ENCODE measurements at places on chromosomes 16 and 17.

DNA sequence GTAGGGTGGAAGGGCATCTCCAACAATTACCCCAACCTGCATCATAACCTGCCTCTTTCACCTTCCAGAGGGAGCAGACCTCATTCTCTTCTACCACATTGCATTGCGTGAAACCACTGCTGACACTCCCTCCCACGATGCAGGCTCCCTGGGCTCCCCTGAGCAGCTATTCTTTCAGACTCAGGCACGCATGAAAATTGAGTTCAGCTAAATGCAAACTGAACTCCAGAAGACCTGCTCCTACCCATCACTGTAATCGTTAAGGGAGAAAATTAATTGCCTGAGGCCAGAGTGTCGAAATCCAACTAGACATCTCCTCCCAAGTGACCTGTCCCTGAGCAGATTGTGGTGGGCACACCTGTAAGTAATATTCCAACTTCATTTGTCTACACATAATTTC, 186.0 kb downstream of the GRIN2A start:
- no peak for DNase-seq

- DNase-seq: peak; percentile 91
These were observed 4.9 kb downstream of the MAP3K14 start for GRCh38 chr17:45311760-45312476.

- no peak for DNase-seq
These were observed 13.3 kb downstream of the JUP start for GRCh38 chr17:41773190-41773588.

GRCh38 chr16:31713945-31714902, 159.4 kb upstream of the ZNF267 start:
- no peak for DNase-seq

DNA sequence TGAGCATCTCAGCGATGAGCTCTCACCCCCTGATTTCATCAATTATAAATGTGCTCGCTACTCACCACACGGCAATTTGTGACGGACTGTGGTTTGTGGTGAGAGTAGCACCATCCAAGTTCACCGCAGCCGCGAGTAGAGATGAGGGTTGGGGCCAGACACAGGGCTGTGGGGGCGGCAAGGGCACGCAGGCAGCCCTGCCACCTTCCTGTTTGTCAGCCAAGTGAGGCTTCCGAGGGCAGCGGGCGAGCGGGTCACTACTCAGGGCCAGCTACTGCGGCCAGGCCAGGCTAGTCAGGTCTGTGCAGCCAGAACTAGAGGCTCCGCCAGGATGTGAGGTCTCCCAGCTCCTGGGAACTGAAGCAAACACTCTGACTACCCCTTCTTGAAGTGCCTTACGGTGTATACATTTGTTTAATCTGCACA, 39.6 kb upstream of the MEOX1 start:
- DNase-seq: peak; percentile 31

- peak; percentile 48 for DNase-seq
These were observed at the start of gene ACE for GRCh38 chr17:63476854-63477479. TSS of gene ACE (plus strand) at chr17:63477061. CDS start at chr17:63477095, 34 bp downstream.

- peak; percentile 14 for DNase-seq
These were observed 66.0 kb downstream of the CDK12 start for GRCh38 chr17:39527220-39527813.

GRCh38 chr17:79627184-79627765, 16.4 kb upstream of the RBFOX3 start:
- DNase-seq: no peak

- no peak for DNase-seq
These were observed 11.0 kb downstream of the ZNF276 start for GRCh38 chr16:89732142-89732917.

DNA sequence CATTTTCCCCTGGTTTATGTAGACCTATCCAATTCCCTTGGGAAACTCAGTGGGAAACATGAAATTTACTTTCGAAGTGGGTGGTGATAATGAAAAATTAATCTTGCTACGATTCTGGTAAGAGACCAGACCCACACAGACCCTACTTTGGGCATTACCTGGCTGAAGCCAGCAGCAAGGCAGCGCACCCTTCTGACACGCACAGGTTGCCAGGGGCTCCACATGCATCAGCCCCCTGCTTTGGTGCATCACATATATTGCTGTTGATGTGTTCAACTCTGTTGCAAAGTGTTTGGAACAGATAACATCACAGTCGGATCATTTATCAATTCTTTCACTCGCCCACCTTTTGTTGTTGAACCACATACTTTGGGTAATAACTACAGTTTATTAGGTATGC, 26.6 kb downstream of the SMARCE1 start:
- no peak for DNase-seq

- DNase-seq: no peak
These were observed 5.0 kb downstream of the NOTUM start for GRCh38 chr17:81955756-81956544.

GRCh38 chr17:58532555-58532951, 18.1 kb upstream of the MTMR4 start:
- DNase-seq: no peak

DNA sequence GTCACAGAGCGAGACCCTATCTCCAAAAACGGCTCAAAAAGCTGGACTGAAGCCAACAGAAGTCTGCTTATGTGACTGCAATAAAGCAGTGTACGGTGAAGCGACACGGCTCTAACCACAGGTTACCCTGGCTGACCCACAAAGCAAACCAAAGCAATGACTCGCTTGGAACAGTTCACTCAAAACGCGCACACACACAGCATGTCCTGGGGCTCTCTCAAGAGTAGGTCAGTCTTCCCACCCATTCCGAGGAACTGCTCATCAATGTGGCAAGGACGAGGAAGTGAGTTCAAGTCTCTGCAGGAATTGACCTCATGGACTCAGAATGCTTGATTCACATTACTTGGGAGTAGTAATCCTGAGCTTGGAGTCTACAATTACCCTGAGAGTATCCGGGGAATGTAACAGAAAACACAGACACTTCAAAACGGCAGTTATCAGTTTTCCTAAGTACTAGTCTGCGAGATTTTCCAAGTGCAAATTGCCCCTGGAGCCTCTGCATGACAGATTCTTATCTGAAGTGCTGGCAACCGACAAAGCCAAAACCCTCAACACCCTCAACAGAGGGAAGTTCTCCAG, 25.4 kb downstream of the PELP1 start:
- no peak for DNase-seq

GRCh38 chr16:2500918-2501750, 12.6 kb upstream of the ATP6V0C start:
- peak; percentile 79 for DNase-seq

DNA sequence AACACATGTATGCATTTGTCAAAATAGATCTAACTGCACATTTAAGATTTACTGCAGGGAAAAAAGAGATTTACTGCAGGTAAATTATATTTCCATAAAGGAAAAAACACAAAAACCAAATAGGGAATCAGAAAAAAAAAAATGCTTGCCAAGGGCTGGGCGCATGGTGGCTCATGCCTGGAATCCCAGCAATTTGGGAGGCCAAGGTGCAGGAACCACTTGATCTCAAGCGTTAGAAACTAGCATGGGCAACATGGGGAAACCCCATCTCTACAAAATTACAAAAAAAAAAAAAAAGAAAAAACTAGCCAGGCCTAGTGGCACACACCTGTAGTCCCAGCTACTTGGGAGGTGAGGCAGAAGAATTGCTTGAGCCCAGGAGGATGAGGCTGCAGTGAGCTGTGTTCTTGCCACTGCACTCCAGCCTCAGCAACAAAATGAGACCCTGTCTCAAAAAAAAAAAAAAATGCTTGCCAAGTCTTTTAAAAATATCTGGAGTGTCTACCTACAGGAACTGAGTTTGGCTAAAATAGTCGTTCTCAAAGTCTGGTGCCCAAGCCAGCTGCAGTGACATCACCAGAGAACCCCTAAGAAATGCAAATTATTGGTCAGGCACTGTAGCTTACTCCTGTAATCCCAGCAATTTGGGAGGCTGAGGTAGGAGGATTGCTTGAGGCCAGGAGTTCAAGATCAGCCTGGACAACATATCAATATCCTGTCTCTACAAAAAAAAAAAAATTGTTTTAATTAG, 17.5 kb downstream of the TRIM25 start:
- DNase-seq: no peak

DNA sequence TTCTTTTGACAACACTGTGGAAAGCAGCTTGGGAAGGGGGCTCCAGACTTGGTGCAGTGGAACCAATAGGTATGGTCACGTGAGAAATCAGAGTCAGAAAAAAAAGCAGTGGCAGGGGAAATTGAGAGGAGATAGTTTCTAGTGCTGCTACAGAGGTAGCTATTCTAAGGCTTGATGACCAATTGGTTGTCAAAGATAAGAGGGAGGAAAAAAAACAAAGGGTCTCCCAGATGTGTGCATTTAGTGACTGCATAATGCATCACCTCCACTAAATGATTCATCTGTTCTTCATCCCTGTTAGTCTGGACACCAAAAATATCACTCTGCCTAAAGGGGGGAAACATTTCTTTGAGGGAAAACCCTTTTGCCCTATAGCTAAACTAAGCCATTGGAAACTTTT, 56.5 kb downstream of the PIGL start:
- DNase-seq: no peak

DNA sequence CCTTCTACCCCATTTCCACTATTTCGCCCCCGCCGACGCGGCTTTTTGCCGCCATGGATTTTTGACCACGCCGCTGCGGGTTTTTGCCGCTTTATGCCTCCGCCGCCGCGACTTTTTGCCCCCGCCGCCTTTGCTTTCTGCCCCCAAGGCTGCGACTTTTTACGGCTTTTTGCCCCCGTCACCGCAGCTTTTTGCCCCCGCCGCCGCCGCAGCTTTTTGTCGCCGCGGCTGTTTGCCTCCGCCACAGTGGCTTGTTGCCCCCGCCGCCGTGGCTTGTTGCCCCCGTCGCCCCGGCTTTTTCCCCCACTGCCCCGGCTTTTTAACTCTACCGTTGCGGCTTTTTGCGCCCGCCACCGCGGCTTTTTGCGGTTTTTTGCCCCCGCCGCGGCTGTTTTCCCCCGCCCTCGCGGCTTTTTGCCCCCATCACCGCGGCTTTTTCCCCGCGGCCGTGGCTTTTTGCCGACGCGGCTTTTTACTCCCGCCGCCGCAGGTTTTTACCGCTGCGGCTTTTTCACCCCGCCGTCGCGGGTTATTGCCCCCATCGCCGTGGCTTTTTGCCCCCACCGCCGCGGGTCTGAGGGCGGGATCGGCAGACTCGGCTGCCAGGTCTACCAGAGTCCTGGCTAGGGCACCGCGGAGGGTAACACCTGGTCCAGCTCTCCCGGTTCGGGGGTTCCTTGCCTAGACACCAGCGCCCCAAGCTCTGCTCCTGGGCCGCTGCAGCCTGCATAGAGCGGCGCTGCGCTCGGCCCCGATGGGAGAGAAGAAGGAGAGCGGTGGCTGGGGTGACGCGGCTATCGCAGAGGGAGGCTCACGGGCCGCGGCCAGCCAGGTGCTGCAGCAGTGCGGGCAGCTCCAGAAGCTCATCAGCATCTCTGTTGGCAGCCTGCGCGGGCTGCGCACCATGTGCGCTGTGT, 562.7 kb upstream of the WSB1 start:
- no peak for DNase-seq

- DNase-seq: peak; percentile 5
These were observed 571 bp downstream of the CAVIN1 start for GRCh38 chr17:42422412-42422957.

DNA sequence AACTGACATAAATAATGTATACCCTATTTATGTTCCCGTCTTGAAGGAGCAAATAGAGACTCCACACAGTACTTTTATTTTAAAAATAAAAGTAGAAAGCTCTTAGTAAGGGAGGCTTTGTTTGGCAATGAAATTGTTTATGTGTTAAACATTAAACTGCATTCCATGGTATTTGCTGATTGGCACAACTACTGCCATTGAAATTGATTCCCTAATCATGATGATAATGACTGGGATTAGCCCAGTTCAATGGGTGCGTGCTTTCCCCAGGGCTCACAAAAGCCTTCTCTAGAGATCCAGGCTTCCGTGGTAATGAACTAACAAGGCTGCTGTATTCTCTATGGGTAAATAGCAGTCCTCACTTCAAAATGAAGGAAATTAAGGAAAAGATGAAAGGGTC, 67.5 kb downstream of the GPRC5B start:
- no peak for DNase-seq

DNA sequence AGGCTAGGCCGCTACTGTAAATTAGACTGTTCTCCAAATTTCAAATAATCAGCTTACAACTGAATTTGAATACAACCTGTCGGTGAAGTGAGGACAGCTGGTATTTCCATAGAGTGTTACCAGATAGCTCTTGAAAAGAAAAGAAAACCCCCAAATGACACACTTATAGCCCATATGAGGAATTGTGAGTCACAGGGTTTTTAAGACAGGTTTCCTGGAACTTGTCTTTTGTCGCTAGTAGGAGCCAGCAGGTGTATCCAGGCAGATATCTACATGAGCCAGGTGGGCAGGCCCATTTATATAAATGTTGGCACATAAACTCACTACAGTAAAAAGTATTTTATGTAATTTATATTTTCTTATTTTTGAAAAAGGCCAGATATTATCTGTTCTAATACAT, 24.0 kb downstream of the TNRC6A start:
- peak; percentile 59 for DNase-seq

DNA sequence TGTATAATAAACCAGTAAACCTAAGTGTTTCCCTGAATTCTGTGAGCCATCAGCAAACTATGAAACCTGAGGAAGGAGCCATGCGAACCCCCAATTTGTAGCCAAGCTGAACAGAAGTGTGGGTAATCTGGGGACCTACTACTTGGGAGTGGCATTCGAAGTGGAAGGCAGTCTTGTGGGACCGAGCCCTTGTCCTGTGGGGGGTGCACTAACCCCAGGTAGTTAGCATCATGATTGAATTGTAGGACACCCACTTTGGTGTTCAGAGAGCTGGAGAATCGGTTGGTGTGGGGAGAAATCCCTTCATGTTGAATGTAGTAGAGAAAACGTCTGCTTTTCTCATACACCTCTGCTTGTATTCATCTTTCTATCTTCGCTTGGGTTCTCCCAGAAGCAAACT, 79.7 kb upstream of the CPHXL start:
- no peak for DNase-seq

DNA sequence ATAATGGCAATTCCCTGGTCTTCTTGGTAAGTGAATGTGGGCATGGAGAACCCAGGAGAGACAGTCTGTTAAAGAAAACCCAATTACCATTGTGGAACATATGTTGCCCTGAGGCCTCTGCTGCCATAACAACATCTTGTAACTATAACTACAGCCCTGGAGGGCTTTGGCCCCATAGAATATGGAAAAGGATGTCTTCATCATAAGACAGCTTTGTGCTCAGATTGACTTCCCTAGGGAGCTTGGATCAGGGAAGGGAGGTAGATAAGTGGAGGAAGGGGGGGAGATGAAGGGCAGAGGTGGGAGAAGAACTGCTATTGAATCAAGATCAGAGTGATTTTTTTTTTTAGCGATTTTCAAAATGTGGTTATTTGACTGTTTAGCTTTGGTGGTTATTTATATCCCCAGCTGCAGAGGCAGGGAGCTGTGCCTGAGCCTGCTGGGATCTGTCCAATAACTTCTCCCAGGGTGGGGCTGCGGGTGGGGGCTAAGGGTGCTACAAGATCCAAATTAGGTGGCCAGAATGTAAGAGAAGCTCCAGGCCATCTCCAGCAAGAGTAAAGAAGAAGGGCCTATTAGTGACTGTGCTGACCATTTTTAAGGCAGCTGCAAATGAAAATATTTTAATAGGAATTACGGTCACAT, 5.3 kb upstream of the KAT7 start:
- DNase-seq: no peak

- DNase-seq: no peak
These were observed 1.0 kb downstream of the TLE7 start for GRCh38 chr16:71440669-71441347.

All from CD4-positive, alpha-beta T cell treated with Interleukin-2 at 100 ng/mL for 4 hours (primary cell).